ENCODE measurements at places on chromosomes 3 and 15. TPM values are rescaled to one million over a fixed set of nuclear protein-coding genes. Genes with fewer than 3 reads are reported as not detected.

The CPNE9 gene
- not detected for total RNA-seq

The FANCD2OS gene
- total RNA-seq, result not detected

The XYLB gene
- 18.7 TPM for total RNA-seq

The CADPS gene
- 4.6 TPM for total RNA-seq

The TM4SF1 gene
- 30.3 TPM for total RNA-seq

The MEGF11 gene
- total RNA-seq, result not detected

The SLC9A9 gene
- 1.1 TPM for total RNA-seq

- no peaks in the 10 kb centered on the region for H3K27me3 ChIP-seq
- H3K27ac ChIP-seq, result no peak overlapping the region
- H3K36me3 ChIP-seq, result no peaks in the 10 kb centered on the region
- no peaks in the 10 kb centered on the region for H3K4me1 ChIP-seq
- no peak overlapping the region for H3K4me3 ChIP-seq
- DNase-seq, result no peak
Observed at GRCh38 chr15:31106495-31107300, 5.2 kb upstream of the TRPM1 start.

DNA sequence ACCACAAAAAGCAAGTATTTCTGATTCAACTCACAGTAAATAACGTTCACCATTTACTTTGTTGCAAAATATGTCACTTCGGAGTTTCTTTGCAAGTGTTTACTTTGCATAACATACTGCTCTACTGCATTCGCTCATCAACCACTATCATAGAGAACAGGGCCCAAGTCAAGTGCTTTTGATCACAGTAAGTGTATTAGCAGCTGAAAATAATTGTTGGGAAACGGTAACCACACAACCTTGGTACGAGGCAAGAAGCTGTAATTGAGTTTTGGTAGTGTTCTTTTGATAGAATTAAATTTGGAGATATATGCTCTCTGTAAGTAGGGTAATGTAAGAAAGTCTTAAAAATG lies 80.1 kb downstream of the SATB1 start:
- no peaks in the 10 kb centered on the region for H3K4me1 ChIP-seq
- H3K4me3 ChIP-seq, result no peak overlapping the region
- peaks cover 4% of the 10 kb centered on the region for H3K36me3 ChIP-seq
- H3K27ac ChIP-seq, result no peak overlapping the region
- H3K27me3 ChIP-seq, result no peaks in the 10 kb centered on the region

DNA sequence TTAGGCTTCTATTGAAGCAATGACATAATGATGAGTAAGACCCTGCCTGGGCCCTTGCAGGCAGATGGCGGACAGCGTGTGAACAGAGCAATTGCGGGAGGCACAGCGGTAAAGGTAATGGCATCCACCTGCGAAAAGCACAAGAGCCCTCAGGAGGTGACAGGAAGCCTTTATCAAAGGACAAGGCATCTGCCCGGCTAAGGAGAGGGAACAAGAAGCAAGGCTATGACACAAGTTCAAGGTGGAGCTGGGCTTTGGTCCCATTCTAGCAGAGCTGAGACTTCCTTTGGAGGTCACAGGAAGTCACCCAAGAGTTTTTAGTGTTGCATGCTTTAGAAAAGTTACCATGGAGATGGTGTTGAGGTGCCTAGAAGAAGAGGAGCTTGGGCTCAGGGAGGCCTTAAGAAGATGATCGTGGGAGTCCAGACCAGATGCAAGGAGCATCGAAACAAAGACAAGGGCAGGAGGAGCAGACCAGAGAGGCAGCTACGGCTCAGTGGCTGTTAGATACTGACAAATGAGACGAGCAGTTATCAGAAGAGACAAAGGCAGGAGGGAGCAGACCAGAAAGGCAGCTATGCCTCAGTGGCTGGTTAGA lies 34.5 kb downstream of the OSBPL10 start:
- H3K27me3 ChIP-seq, result no peaks in the 10 kb centered on the region
- no peak overlapping the region for H3K4me3 ChIP-seq
- no peak for DNase-seq
- H3K4me1 ChIP-seq, result peaks cover 22% of the 10 kb centered on the region
- H3K36me3 ChIP-seq, result no peaks in the 10 kb centered on the region
- H3K27ac ChIP-seq, result no peak overlapping the region

DNA sequence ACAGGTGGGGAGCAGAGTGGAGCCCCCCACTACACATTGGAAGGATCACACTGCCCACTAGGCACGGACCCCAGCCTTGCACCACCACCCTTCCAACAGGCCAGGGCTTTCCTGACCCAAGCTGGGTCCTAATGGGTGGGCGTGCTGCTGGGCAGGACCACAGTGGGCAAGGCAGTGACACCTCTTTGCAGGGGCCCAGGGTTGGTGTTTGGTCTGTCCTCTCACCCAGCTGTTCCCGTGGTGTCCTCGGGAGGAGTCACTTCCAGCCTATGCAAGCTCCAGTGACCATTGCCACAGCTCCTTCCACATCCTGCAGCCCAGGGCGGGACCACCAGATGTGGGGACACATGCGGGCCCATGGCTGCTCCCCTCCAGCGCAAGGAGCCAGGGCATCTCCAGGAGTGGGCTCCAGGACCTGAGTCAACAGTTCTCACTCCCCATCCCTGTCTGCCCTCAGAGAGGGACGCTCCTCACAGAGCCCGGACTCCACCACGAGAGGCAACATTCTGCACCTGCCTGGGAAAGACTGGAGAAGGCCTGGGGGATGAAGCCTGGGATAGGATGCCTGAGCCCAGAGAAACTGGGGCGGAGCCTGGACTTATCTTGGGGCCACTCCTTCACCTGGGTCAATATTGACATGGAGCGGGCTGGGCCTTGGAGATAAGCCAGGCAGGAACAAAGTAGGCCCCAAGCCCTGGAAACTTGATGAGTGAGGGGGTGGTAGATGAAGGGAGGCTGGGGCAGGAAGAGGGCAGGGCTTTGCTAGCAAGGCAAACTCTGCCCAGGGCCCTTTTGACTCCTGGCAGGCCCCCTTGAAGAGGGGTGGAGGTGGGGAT lies 3.9 kb upstream of the VILL start:
- peak; percentile 93 for DNase-seq
- no peaks in the 10 kb centered on the region for H3K36me3 ChIP-seq
- peak overlapping the region; percentile 85 for H3K27ac ChIP-seq
- H3K27me3 ChIP-seq, result no peaks in the 10 kb centered on the region

- H3K4me3 ChIP-seq, result no peak overlapping the region
- no peaks in the 10 kb centered on the region for H3K4me1 ChIP-seq
- no peaks in the 10 kb centered on the region for H3K27me3 ChIP-seq
- no peaks in the 10 kb centered on the region for H3K36me3 ChIP-seq
Observed at GRCh38 chr3:86772699-86773098, 218.2 kb downstream of the VGLL3 start.

GRCh38 chr3:166444336-166444735 lies 607.1 kb upstream of the BCHE start:
- no peaks in the 10 kb centered on the region for H3K36me3 ChIP-seq
- no peak overlapping the region for H3K4me3 ChIP-seq
- H3K4me1 ChIP-seq, result no peaks in the 10 kb centered on the region
- H3K27me3 ChIP-seq, result no peaks in the 10 kb centered on the region
- no peak overlapping the region for H3K27ac ChIP-seq

DNA sequence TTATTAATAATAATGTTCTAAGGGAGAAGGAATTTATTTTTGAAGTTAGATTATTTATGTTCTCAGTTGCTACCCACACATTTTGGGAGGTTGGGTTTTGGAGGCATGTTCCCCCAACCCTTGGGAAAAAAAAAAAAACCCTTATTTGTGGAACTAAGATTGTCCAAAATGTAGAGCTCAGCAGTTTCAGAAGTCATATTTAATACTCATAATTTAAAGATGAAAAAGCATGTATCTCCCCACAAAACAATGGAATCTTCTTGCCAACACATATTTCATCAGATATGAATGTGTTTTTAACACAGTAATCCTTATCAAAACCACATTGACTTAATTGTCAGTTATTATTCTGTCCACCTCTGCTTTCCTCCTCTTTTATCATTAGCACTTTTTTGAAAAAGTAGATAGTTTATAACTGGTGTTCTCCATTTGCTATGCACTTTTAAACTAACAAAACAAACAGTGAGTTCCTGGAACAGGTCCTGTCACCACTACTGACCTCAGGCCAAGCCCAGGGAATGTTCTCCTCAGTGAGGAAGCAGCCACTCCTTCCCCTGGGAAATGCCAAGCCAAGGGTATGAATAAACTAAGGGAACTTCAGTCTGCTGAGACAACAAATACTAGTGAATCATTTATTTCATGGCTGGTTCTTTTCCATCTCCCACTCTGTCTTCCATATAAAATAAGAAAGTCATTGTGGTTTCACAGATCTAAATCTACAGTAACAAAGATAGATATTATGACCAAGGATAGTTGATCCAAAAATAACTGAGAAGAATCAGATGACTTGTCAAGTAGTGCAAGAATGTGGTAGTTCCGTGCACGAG lies 414.4 kb upstream of the ALCAM start:
- H3K27me3 ChIP-seq, result no peaks in the 10 kb centered on the region
- DNase-seq, result no peak
- H3K36me3 ChIP-seq, result no peaks in the 10 kb centered on the region
- no peak overlapping the region for H3K4me3 ChIP-seq
- no peaks in the 10 kb centered on the region for H3K4me1 ChIP-seq

GRCh38 chr3:51394541-51394940 lies 3.5 kb downstream of the RBM15B start:
- H3K36me3 ChIP-seq, result peaks cover 26% of the 10 kb centered on the region
- DNase-seq, result no peak
- no peak overlapping the region for H3K4me3 ChIP-seq
- peaks cover 32% of the 10 kb centered on the region for H3K4me1 ChIP-seq
- H3K27ac ChIP-seq, result no peak overlapping the region

DNA sequence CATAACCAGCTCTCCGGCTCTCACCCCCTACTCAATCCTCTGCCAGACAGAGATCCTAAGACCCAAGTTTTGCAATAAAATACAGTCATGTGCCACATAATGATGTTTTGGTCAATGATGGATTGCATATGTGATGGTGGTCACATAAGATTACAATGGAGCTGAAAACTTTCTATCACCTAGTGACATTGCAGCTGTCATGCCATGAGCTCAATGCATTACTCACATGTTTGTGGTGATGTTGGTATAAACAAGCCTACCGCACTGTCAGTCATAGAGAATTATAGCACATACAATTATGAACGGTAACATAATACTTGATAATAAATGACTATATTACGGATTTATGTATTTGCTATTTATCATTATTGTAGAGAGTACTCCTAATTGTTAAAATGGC lies 26.9 kb upstream of the SAMMSON start:
- H3K4me3 ChIP-seq, result no peak overlapping the region
- no peak for DNase-seq
- H3K36me3 ChIP-seq, result no peaks in the 10 kb centered on the region
- H3K27ac ChIP-seq, result no peak overlapping the region
